ENCODE measurements at places on chromosomes 4 and X.
A peak's percentile ranks its signal among the peaks of the same experiment; 100 is the strongest.

DNA sequence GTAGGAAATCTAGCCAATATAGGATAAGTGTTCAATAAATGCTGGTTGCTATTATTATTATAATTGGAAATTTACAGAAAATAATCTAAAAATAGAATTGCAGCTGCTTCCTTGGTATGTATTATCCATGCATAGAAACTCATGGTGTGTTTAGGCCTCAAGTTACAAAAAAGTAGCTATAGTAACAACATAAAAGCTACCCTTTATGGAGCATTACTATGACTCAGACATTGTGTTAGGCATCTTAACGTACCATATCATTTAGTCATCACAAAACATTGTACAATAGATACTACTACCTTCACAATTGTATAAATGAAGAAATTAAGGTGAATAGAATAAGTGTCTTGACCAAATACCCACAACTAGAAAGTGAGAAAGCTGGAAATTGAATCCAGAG, 126.9 kb upstream of the NRK start:
- DNase-seq, result no peak

DNA sequence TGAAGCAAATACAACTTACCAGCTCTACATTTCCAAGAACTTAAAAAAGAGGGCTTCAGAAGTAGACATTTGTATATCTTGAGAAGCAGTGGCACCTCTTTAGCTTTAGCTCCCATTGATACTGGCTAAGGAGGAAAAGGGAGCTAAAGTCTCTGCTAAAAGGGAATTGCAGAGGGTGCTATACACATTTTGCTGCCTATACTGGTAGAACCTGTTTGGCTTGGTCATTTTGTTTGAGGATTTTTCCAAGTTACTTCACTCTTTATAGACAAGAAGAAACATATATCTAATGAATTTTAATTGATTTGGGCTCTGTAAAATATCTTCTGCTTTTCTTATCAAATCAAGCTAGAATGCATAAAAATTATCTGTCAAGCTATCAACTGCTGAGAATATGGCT, 11.8 kb downstream of the PAPSS1 start:
- no peak for DNase-seq

GRCh38 chr4:11632025-11632424, 203.3 kb upstream of the HS3ST1 start:
- no peak for DNase-seq

- no peak for DNase-seq
Observed at GRCh38 chr4:184994010-184994622, 24.2 kb upstream of the HELT start.

GRCh38 chrX:19739683-19740082, 147.7 kb downstream of the SH3KBP1 start:
- peak; percentile 78 for DNase-seq

- DNase-seq, result no peak
Observed at GRCh38 chr4:88242144-88242543, 42.2 kb downstream of the PPM1K start.

Data from dermis blood vessel endothelial cell (primary cell).